ENCODE measurements at places on chromosomes 6 and 20. TPM values are rescaled to one million over a fixed set of nuclear protein-coding genes. Genes with fewer than 3 reads are reported as not detected.

The SIRPB1 gene
- total RNA-seq, result 9.6 TPM

The LY6G6F gene
- not detected for total RNA-seq

The PHACTR1 gene
- total RNA-seq, result 0.79 TPM

DNA sequence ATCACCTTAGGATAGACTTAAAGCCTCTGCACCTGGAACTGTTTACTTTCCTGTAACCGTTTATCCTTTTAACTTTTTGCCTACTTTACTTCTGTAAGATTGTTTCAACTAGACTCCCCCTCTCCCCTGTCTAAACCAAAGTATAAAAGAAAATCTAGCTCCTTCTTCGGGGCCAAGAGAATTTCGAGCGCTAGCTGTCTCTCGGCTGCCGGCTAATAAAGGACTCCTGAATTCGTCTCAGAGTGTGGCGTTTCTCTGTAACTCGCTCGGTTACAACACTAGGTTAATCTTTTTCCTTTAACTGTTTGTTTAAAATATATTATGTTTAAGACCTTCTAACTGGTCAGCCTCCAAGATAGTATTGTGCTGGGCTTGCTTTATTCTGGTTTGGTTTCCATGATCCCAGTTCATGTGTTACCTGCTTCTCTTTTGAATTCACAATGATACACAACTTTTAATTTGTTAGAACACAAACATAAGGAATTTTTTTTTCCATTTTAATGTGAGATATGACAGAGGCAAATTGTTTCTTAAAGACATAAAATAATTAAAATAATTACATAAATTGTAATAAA, 8.7 kb upstream of the NQO2 start:
- no peaks in the 10 kb centered on the region for H3K36me3 ChIP-seq
- no peak for DNase-seq
- H3K27me3 ChIP-seq, result no peaks in the 10 kb centered on the region
- peaks cover 20% of the 10 kb centered on the region for H3K4me1 ChIP-seq

DNA sequence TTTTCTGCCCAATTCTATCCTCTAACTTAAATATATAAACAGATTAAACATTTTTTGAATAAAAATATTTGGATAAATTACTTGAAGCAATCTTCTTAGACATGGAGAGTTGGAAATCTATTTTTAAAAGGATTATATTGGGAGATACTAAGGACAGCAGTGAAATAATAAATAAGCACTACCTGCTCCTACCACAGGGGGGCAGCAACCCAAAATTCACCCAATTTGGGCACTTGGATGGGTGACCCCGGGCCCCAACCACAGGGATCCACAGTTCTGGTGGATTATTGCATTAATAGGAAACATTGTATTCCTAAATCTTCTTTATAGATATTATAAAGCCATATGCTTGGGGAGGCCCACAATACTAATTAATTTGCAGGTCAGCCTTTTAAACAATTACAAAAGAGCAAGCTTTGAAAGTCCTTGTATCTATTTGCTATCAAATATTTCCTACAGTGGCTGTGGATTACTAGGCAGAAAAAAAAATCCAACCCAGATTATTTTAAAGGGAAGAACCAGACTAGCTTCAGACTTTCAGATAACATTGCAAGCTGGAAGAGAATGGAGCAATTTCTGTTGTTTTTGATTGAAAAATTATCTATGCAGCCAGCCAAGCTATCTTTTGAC, 66.4 kb upstream of the PDE10A start:
- H3K4me3 ChIP-seq, result no peak overlapping the region
- no peak for DNase-seq
- H3K27ac ChIP-seq, result no peak overlapping the region
- no peaks in the 10 kb centered on the region for H3K36me3 ChIP-seq

The KCNK5 gene
- total RNA-seq, result 8.5 TPM

DNA sequence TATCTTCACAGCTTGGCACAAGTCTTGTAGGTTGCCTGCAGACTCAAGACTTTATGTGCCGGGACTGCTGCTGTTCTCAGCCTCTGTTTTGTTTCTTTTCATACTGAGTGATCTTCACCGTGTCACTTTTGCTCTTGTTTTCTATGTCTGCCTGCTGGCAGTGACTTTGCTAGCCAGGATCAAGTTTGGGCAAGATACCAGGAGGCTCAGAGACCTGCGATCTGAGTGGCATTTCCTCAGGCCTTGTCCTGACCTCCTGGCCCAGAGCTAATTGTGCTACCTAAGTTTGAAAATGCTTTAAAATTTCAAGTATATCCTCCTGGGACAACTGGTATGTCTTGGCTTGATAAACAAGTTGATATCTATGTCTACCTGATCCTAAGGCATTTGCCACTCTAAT, 57.2 kb downstream of the DOK5 start:
- no peak overlapping the region for H3K4me3 ChIP-seq
- no peak overlapping the region for H3K27ac ChIP-seq
- no peak for DNase-seq
- no peaks in the 10 kb centered on the region for H3K4me1 ChIP-seq

- no peak overlapping the region for H3K4me3 ChIP-seq
- no peak overlapping the region for H3K27ac ChIP-seq
- peaks cover 40% of the 10 kb centered on the region for H3K4me1 ChIP-seq
- H3K36me3 ChIP-seq, result peaks cover 21% of the 10 kb centered on the region
- no peaks in the 10 kb centered on the region for H3K27me3 ChIP-seq
Measured at GRCh38 chr6:110885526-110885925, 10.9 kb downstream of the AMD1 start.

The HLA-DRB5 gene
- not detected for total RNA-seq

DNA sequence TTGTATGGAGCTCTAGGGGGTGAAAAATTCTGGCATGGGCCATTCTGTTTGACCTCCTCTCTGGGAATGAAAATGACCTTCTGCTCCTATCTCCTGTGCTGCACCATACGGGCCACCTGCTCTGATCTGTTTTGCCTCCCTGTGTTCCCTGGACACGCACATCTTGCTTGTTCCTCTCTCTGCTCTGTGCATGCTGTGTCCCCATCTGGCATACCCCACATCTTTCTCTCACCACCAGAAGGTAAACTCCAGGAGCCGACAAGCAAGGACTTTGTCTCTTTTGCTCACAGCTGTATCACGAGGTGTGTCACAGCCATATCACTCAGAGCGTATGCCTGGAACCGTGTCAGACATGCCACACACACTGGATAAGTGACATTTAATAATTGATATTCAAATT, 208.4 kb upstream of the DTNBP1 start:
- no peak for DNase-seq
- peaks cover 13% of the 10 kb centered on the region for H3K27me3 ChIP-seq
- no peak overlapping the region for H3K4me3 ChIP-seq
- no peaks in the 10 kb centered on the region for H3K4me1 ChIP-seq
- no peak overlapping the region for H3K27ac ChIP-seq

The SLC26A8 gene
- not detected for total RNA-seq

DNA sequence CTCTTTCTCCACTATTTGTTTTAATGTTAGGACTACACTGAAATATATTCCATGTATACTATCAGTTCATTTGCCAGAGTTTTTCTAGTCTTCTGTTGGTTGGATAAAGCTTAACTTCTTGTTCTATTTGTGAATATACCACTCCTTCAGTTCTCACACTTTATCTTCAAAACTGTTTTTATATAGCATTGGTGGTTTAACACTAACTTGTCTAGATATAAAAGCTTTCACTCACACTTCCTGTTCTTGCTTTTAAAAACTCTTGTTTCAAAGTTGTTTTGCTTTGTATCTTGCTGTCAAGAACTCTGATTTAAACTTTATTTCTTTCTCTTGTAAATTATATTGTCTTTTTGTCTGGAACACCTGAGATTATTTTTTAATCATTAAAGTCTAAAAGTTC, 226.8 kb upstream of the TENT5A start:
- no peak overlapping the region for H3K27ac ChIP-seq
- H3K4me3 ChIP-seq, result no peak overlapping the region
- no peaks in the 10 kb centered on the region for H3K27me3 ChIP-seq
- DNase-seq, result no peak
- H3K36me3 ChIP-seq, result no peaks in the 10 kb centered on the region

GRCh38 chr20:33490023-33490933, at the start of gene CBFA2T2:
TSS of gene CBFA2T2 (plus strand) at chr20:33490096. CDS start at chr20:33490268, 172 bp downstream.
- peak within 1 kb of the TSS; percentile 89 for H3K4me3 ChIP-seq
- H3K36me3 ChIP-seq, result no peaks in the 10 kb centered on the region
- peaks cover 5% of the 10 kb centered on the region for H3K4me1 ChIP-seq
- no peak for DNase-seq
- H3K27ac ChIP-seq, result peak within 1 kb of the TSS; percentile 91
- no peaks in the 10 kb centered on the region for H3K27me3 ChIP-seq

GRCh38 chr20:63957690-63958441, 1.6 kb upstream of the UCKL1 start:
- peaks cover 24% of the 10 kb centered on the region for H3K4me1 ChIP-seq
- peak overlapping the region; percentile 87 for H3K27ac ChIP-seq
- peaks cover 4% of the 10 kb centered on the region for H3K36me3 ChIP-seq

The TUBB1 gene
- total RNA-seq, result not detected

DNA sequence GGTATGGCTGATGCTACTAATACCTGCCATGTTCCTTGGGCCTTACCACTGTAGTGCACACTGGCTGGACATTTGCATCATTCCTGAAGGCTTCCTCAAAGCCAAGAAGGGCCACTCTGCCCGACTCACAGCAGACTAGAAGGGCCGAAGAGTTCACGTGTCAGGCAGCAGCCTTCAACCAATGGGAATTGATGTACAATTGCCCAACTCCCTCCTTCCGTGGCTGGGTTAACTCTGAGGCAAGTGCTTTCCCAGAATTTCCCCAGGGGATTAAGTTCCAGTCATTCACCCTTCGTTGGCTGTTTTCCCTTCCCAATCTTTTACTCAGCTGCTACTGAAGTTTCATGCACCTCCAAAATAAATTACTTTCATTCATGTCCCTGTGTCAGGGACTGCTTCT, 29.8 kb downstream of the PSMB9 start:
- H3K27me3 ChIP-seq, result peaks cover 7% of the 10 kb centered on the region
- H3K36me3 ChIP-seq, result peaks cover 6% of the 10 kb centered on the region
- H3K4me1 ChIP-seq, result peaks cover 5% of the 10 kb centered on the region
- no peak overlapping the region for H3K4me3 ChIP-seq
- no peak for DNase-seq

DNA sequence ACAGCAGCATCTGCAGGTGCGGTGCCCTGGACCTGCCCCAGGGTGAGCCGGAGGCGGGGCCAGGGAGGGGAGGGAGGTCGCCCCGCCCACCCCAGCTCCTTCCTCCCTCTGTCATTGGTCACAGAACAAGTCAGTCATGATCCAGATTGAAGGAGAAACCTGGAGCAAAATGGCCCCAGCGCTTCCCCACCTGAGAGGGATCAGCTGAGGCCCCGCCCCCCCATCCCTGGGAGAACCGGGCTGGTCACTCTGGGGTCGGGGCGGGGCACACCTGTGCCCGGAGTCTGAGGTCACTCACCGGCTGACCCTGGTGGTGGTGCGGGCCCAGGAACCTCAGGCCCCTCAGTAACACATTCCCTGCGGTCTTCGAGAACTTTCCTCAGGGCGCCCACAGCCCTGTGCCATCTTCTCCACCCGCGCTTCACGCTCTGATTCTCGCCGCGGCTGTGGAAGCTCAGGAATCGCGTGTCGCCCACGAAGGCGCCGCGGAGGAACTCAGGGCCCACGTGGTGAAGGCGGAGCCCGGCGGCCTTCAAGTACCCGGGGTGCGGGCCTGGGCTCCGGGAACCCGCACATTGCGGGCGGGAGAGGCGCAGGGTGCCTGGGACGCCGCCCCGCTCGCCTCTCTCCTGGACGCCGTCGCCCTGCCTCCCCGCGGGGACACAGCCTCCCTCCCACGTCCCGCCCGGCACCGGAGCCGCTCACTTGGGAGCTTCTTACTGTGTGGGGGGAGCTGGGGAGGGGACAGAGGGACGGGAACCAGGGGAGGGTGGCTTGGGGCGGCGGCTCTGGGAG, 36.4 kb upstream of the HLA-C start:
- H3K27ac ChIP-seq, result no peak overlapping the region
- peaks cover 41% of the 10 kb centered on the region for H3K27me3 ChIP-seq
- peak; percentile 66 for DNase-seq
- H3K36me3 ChIP-seq, result no peaks in the 10 kb centered on the region

GRCh38 chr20:32188376-32189122, 19.0 kb downstream of the PLAGL2 start:
- peak overlapping the region; percentile 50 for H3K27ac ChIP-seq
- DNase-seq, result no peak
- peaks cover 15% of the 10 kb centered on the region for H3K4me1 ChIP-seq
- peak overlapping the region; percentile 73 for H3K4me3 ChIP-seq
- peaks cover 2% of the 10 kb centered on the region for H3K36me3 ChIP-seq

- H3K36me3 ChIP-seq, result no peaks in the 10 kb centered on the region
- no peak overlapping the region for H3K27ac ChIP-seq
- no peaks in the 10 kb centered on the region for H3K4me1 ChIP-seq
- no peak overlapping the region for H3K4me3 ChIP-seq
- no peak for DNase-seq
- no peaks in the 10 kb centered on the region for H3K27me3 ChIP-seq
Measured at GRCh38 chr6:152680151-152680550, 17.5 kb upstream of the MYCT1 start.

- DNase-seq, result no peak
- H3K36me3 ChIP-seq, result peaks cover 5% of the 10 kb centered on the region
- peaks cover 12% of the 10 kb centered on the region for H3K27me3 ChIP-seq
- no peak overlapping the region for H3K27ac ChIP-seq
Measured at GRCh38 chr6:119454714-119455113, 105.2 kb upstream of the MAN1A1 start.

DNA sequence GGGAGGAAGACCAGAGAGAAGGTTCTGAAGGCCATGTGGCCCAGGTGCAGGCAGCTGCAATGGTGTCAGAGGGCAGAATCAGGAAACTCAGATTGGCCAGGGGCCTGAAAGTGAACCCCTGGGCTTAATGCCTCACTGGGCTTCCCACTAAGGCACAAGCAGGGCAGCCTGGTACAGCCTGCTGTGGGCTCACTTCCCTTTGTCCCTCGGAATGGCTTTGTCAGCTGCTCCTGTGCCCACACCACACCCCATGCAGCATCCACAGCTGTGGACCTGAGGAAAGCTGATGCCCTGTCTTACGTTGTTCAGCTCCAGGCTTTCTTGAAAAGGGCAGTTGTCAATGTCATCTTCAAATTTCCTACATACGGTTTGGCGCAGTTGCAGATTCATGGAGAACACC, 2.4 kb downstream of the CST9 start:
- no peaks in the 10 kb centered on the region for H3K4me1 ChIP-seq
- no peak for DNase-seq
- no peaks in the 10 kb centered on the region for H3K27me3 ChIP-seq
- H3K4me3 ChIP-seq, result no peak overlapping the region
- H3K27ac ChIP-seq, result no peak overlapping the region

DNA sequence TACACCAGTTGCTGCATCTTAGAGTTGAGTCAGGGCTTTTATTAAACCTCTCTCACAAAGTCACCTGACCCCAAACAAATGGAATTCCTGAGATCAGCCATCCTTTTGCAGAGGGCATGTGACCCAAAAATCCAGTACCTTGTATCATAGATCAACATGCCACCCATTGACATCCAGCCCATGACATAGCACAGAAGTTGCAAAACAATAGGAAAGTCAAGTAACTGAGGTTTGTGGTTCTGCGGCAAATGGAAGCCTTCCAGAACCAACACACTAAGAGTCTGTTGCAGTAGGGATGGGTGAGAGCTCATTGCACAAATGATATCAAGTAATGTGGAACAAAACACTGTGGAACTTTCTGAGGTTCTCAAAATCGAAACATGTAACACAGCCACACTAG, 111.2 kb downstream of the PDE7B start:
- H3K4me3 ChIP-seq, result no peak overlapping the region
- H3K27me3 ChIP-seq, result peaks cover 2% of the 10 kb centered on the region
- H3K36me3 ChIP-seq, result peaks cover 1% of the 10 kb centered on the region
- DNase-seq, result no peak
- no peaks in the 10 kb centered on the region for H3K4me1 ChIP-seq

Data from activated naive CD8-positive, alpha-beta T cell treated with anti-CD3 and anti-CD28 coated beads, Interleukin-2, amount 10 ng/mL, durations not matched to agents 7 days and 5 days (primary cell).